ENCODE measurements at places on chromosomes 11 and 22.

DNA sequence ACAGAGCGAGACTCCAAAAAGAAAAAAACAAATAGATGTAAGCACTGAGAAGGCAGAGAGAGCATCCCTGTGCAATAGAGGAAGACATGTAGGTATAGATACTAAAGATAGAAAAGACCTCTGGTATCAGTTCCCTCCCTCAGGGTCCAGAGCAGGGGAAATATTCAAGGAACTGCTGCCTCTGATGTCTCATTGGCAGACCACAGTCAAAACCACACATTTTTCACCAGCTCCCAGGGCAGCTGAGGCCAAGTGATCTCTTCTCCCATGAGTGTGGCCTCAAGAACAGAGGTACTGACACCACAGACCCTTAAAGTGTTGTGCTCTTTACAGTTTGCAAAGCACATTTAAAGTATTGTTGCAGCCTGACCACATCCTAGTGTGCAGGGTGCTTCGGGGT, 288.5 kb downstream of the NTM start:
- DNase-seq: no peak

GRCh38 chr11:75518771-75519653, 6.7 kb downstream of the GDPD5 start:
- DNase-seq: no peak

DNA sequence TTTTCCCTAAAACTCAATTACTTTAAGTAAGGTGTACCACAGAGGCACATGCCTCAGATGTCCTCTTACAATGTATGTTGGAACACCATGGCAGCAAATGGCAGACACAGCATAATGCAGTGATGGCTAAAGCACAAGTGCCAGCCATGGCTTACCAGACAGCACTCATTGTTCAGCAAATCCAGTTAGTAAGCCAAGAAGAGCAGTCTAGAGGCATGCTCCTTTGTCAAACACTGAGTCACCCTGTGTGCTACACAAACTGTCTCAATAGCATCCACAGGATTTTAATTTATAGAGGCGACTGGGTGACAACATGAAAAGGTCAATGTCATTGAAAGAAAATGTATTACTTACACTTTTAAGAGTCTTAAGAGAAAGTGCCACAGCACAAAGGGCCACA, 140.6 kb downstream of the KCNA4 start:
- DNase-seq: no peak

GRCh38 chr11:117430293-117430955, 102.8 kb downstream of the CEP164 start:
- DNase-seq: no peak

- peak; percentile 5 for DNase-seq
Measured at GRCh38 chr11:108857382-108857781, 192.5 kb downstream of the DDX10 start.

DNA sequence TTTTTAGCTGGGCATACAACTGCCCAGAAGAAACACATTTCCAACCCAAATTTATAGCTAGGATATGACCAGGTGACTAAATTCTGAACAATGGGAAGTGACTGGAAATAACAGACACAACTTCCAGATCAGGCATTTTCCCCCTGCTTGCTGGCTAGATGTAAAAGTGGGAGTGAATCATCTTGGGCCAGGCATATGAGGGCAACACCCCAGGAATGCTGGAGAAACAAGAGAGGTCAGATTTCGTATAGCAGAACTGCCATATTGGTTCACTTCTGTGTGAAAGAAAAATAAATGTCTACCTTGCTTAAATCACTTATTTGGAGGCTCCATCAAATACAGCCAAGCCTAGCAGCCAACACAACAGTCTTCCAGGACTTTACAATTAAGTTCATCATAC, 7.4 kb downstream of the ATL3 start:
- DNase-seq: no peak

GRCh38 chr11:83723999-83724398, 437.8 kb upstream of the CCDC90B start:
- DNase-seq: no peak

DNA sequence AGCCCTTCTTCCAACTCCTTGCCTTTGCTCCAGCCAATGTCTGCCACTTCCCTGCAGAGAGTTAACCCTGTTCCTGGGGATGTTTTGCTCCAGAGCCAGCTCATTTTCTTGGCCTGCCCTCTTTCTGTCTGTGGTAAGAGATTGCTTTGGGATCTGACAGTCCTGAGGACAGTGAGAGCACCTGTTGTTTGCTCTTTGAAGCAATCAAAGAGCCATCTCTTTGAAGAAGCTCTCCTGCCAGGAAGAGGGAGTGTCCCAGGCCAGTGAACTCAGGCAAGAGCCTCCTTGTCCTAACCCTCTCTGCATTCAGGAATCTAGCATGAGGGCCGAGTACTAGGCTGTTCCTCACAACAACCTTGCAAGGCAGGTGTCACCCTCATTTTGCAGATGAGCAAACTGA, 42.2 kb downstream of the TRAF6 start:
- DNase-seq: no peak

- DNase-seq: no peak
Measured at GRCh38 chr11:10205928-10206327, 88.1 kb downstream of the SBF2 start.

DNA sequence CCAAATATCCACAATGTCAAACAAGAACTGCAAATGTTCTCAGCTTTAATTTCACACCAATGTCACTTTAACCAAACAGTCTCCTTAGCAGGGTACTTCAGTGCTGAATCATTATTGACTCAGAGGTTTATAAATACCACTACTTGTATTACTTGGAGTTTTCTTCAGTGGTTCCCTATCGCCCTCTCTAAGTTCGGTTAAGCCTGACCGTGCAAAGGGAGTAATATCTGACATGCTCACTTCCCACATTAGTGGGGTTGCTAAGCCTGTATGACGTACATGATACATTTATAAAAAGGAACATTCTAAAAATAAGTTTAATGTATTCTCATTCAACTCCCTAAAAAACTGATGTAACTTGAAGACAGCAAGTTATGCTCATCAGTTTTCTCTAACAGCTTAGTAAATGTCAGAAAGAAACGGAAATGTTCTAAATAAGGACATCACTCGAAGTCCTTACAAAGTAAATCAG, 93.1 kb upstream of the ZC3H12C start:
- no peak for DNase-seq
